CD4-positive, alpha-beta T cell treated with Interleukin-12 subunit alpha and Interleukin-12 subunit beta, for 1 hour (primary cell): ENCODE measurements at places on chromosomes 12 and 14.
A peak's percentile ranks its signal among the peaks of the same experiment; 100 is the strongest.

DNA sequence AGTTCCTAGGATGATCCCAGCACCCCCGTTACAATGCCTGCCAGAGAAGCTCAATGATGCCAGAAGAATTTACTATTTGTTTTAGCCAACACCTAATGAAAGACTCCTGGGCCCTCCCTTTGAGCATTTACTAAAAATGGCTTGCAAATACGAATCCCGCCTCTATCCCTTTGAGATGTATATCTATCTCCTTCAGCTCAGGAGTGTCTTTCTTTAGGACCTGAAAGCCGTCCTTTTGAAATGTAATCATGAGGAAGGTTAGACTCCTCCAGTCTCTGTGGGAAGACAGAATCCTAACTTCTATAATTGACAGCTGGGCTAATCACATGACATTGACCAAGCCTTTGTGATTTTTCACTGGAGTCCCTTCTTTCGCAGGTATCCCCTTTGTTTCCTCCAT, 19.2 kb upstream of the DYNC1H1 start:
- DNase-seq: no peak

GRCh38 chr14:105070760-105071137, 5.5 kb upstream of the GPR132 start:
- DNase-seq: no peak

DNA sequence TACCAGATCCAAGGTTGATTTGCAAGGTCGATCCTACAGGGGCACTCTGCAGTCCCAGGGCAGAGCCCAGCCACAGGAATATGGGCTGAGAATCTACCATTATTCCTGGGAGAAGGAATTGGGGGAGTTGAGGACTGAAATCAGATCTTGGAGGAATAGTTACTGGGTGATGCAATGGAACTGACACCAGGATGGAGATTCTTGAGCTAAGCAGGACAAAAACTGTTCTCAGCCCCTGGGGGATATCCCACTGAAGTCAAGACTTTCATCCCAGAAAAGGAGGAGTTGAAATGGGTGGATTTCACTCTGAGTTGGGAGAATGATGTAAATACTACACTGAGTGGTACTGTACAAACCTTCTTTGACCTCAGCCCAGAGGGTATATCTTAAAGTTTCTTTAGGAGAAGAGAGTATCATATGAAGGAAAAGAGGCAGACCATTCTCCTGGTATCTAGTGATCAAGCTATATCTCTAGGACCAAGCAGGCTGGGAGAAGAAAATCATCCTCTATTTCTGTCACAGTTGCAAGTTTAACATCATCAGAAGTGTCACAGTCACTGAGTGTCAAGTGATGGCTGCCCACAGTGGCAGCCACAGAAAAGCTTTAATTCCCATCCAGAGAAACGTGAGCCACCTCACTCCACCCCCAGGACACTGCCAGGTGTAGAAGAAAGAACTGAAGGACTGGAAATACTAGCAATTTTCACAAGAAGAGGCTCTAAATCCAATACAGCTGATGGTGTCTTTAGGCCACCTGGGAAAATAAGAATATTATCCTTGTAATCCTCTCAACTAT, 181.9 kb downstream of the NUAK1 start:
- DNase-seq: no peak

DNA sequence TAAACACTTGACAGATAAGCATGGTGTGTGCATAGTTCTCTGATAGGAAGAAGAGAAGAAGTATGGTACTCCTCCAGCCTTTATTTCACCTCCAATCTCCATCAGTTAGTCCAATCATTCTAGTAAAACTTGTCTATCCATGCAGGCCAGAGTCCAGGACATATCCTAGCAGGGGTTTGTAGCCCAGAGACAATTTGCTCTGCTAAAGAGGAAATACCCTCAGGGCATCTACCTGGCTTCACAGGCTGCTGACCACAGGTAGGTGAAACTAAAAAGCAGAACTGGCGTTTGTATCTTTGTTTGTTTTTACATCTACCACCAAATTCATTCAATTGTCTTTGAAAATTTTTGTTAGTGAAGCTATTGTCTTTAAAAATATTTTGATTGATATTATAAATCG, 717.6 kb downstream of the FSCB start:
- DNase-seq: no peak

DNA sequence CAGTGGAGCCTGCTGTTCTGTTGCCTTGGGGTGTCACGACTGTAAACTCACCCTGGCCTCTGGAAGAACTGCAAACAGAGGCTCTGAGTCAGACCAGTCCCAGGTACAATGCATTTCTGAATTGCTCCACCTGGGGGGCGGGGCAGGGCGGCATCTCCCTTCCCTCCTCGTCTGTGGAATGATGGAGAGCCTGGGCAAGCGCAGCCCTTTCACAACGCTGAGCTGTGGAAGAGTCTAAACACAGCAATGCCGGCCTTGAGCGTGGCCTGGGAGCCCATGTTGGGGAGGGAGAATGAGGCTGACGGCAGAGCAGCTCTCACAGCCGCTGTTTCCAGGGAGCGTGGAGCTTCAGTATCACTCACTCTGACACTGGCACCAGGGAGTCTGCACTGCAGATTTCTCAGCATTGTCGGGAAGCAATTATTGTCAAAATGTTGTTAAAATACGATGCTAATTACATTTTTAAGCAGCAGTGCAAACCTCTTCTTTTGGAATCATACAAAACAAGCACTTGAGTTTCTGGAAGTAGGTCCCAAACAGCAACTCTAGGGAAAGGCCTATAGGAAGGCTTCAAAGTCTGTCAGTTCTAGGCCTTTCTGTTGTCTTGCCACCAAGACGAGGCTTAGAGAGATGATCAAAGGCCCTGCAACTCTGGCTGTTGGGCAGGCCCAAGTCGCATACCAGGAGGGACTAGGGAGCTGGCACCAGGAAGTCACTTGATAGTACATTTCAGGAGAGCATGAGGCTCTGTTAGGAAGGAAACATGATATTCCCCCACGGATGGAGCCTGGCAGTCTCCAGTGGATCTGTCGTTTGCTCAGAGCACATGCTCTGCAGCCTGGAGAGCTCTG, 244.0 kb upstream of the FKBP4 start:
- no peak for DNase-seq

GRCh38 chr14:81476816-81477215, 56.8 kb downstream of the SEL1L start:
- DNase-seq: no peak

GRCh38 chr12:54147186-54147585, 41.6 kb downstream of the SMUG1 start:
- DNase-seq: no peak

GRCh38 chr12:80598004-80598606, 109.3 kb upstream of the MYF6 start:
- DNase-seq: no peak

- no peak for DNase-seq
Observed at GRCh38 chr12:51773145-51773869, 75.2 kb downstream of the FIGNL2 start.

DNA sequence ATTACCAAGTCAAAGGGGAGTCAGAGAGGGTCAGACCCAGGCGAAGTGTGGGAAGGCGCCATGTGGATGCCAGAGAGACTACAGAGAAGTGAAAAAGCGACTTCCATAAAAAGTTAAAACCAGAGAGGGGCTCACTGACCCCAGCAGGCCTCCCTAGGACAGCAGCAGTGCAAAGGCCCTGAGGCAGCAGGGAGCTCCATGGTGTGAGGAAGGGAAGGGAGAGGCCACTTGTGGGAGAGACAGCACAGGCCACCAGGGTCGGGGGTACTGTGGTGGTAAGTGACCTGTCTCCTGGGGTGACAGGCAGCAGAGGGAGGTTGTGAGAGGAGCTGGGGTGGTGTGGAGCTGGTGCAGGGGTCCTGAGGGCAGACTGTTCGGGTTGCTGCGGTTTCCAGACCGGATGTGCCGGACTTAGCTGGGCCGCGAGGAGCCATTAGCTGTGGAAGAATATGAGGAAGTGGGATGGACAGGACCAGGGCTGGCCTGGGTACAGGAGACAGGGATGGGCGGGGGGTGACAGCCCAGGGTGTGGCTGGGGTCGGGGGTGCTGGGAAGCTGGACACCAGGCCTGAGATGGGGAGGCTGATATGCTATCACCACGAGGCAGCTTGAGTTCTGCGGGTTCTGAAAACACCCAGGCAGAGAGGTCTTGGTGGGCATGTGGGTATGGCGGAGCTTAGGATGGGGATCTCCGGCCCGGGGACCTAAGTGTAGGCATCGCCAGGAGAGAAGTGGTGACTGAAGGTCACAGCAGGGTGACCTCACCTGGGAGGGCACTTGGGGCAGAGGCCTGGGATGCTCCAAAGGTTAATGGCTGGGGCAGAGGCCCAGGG, 22.7 kb downstream of the SETD1B start:
- no peak for DNase-seq

GRCh38 chr14:55721353-55721752, 141.3 kb downstream of the KTN1 start:
- DNase-seq: no peak

DNA sequence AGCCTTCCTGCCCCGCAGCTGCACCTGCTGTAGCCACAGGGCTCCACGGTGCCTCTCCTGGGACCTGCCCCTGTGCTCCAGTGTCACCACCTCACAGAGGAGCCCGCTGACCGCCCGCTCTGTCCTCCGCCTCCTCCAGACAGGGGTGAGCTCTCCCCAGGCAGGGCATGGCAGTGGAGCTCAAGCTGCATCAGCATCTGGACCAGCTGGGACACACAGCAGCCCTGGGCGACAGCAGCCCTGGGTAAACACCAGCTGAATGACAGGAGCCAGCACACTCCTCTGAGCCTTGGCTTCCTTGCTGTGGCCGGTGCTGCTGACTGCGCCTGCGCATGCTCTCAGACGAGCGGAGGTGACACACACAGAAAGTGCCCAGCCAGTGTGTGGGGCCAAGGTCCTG, 22.0 kb downstream of the CHGA start:
- no peak for DNase-seq

- DNase-seq: no peak
Observed at GRCh38 chr12:60052483-60052882, 456.7 kb downstream of the SLC16A7 start.

DNA sequence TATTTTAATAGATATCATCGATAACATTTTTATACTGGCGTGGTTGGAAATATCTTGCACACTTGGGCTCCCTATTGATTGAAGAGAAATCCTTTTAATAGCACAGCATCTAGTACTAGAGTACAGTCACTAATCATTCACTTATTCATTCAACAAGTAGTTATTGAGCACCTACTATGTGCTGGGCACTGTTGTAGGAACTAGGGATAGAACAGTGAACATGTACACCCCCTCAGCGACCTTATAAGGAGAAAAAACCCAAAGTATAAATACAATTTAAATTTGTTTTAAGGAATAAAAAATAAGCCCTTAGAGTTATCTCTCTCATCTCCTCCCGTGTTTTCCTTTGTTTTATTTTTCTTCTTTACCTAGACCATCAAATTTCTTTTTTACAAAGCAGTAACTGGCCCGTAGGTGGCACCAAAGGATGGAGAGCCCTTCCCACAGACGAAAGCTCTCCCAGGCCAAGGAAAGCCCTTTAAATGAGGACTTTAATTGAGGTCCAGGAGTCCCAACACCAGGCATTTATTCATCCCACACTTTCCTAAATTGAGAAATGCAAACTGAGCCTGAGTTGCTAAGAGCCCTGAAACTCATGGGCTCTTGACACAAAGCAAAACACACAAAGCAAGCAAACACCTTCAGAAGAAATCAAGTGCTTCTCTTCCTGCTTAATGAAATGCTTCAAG, 29.0 kb downstream of the PEBP1 start:
- DNase-seq: peak; percentile 11

GRCh38 chr14:105281371-105282097, 19.3 kb downstream of the BRF1 start:
- DNase-seq: peak; percentile 47

- no peak for DNase-seq
Observed at GRCh38 chr14:89922031-89922907, 32.3 kb downstream of the EFCAB11 start.

DNA sequence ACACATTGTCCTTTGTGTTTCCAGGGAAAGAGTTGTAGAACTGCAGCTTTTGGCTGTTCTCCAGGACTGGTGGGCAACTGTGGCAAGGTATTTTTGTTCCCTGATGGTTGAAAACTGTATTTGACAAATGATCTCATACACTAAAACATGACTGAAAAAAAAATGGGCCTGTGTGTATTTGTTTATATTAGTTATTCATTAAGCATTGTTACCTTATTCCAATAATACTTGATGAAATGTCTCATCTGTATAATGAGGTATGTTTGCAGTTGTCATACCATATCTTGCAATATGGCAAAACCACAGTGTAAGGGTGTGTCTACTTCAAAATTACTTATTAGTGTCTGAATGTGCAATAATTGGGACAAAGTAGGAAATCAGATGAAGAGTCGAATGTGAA, 479.4 kb upstream of the NOVA1 start:
- no peak for DNase-seq

DNA sequence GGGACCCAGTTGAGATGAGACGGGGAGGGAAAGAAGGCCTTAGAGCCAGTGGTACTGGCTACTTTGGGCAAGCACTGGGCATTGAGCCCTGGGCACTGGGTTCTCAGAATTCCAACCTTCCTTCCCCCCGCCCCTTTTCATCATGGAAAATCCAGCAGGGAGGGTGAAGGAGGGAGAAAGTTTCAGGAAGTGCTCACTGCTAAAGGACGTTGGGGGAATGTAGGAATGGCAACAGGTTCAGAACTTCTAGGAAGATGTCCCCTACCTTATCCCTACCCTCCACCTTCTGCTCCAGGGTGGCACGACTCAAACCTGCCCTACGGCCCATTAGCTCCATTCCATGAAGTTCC, 4.2 kb upstream of the TNS2 start:
- DNase-seq: no peak
